Mammary epithelial cell (primary cell): ENCODE measurements at places on chromosomes 1 and 21. TPM values are rescaled to one million over a fixed set of nuclear protein-coding genes. Genes with fewer than 3 reads are reported as not detected.

- no peak for DNase-seq
Observed at GRCh38 chr1:163213626-163214025, 10.9 kb upstream of the RGS5 start.

DNA sequence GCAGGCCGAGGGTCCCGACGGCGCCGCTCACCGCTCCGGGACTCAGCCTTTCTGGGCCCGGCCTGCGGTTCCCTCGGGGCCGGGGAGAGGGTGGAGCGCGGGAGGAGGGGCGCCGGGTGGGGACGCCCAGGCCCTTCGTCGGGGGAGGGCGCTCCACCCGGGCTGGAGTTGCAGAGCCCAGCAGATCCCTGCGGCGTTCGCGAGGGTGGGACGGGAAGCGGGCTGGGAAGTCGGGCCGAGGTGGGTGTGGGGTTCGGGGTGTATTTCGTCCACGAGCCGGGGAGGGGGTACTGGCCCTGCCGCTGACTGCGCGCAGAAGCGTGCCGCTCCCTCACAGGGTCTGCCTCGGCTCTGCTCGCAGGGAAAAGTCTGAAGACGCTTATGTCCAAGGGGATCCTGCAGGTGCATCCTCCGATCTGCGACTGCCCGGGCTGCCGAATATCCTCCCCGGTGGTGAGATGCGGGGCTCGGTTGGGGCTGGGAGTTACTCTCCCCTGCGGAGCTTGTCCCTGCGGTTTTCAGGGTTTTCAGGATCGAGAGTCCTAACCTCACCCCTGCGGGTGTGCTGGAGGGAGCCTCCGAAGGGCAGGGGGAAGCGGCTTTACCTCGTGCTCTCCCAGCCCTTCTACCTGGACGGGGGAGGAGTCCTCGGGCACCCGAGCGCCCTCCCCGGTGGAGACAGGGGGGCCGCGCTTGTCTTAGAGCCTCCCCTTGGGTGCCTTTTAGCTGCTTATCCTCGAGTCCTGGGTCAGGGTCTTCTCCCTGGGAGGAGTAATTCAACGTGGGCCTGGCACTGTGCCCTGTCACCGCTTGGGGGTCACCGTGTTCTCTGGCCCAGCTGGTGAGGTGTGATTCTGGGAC lies 2.1 kb downstream of the SAMD11 start:
- no peak for DNase-seq

DNA sequence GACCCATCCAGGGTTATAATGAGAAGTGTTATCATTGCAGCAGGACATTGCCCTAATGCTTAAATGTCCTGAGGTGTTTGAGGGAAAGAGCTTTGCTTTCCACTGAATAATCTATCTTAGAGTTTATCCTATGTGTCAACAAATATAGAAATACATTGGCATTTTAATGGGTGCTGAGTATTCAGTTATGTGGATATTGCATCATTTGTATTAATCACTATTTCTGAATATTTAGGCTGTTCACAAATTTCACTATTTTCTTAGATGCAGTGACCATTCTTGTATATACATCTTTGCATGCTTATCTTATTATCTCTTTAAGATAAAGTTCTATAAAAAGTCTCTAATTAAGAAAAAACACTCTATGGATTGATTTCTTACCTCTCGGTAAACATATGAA lies 18.2 kb downstream of the TRIM67 start:
- no peak for DNase-seq

- DNase-seq: no peak
Observed at GRCh38 chr1:182166750-182167149, 105.2 kb upstream of the ZNF648 start.

The EPHA2 gene
- total RNA-seq: 77.3 TPM

DNA sequence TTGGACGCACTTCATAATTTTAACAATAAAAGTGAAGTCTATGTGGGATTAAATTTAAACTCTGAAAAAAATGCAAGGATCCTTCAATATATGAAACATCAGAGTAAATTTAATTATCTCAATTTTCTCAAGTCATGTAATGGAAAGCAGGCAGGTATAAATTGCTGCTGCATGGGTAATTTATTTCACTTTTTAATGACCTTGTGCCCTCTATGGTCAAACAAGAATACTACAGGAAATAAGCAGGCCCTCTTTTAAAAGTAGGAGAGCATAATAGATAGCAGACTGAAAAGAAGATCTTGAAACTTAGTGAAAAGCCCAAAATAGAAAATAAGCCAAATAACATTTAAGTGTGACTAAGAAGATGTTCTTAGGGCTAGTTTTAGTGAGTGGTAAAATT lies 22.9 kb downstream of the BCAS2 start:
- peak; percentile 13 for DNase-seq

GRCh38 chr1:57270927-57271698 lies 152.7 kb downstream of the DAB1 start:
- no peak for DNase-seq

- peak; percentile 57 for DNase-seq
Observed at GRCh38 chr1:169105434-169106094, 926 bp upstream of the ATP1B1 start.

The ATP6V1G3 gene
- not detected in 2 replicates for total RNA-seq

DNA sequence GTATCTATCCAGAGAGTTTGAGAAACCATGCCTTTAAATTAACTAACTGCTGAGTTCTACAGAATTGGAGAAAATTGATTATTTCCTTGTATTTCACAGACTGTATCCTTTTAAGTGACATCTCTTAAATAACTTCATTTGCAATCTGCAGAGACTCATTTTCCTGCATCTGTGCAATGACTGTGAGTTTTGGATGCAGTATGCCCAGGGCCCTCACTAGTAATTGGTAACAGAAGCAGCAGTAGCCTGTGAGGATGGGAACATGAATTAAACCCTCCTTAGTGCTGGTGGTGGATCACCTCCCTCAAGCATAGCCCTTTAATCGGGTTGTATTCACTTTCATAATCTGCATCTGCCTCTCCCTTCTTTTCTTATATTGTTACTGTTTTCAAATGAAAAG lies 21.7 kb upstream of the SH3D21 start:
- no peak for DNase-seq

The LHX8 gene
- not detected for total RNA-seq

The GREM2 gene
- total RNA-seq: under 0.01 TPM

GRCh38 chr1:4176841-4177240 lies 276.8 kb upstream of the C1orf174 start:
- no peak for DNase-seq

The ITSN1 gene
- 34.0 and 35.0 TPM in 2 replicates for total RNA-seq

- no peak for DNase-seq
Observed at GRCh38 chr1:153437236-153437635, 20.9 kb downstream of the S100A7A start.
